ENCODE measurements at places on chromosomes 6 and 20.
A peak's percentile ranks its signal among the peaks of the same experiment; 100 is the strongest.

- no peak for DNase-seq
Observed at GRCh38 chr6:30227763-30228487, 14.7 kb upstream of the TRIM26 start.

- DNase-seq = no peak
Observed at GRCh38 chr20:39627765-39628164, 665.6 kb downstream of the DHX35 start.

GRCh38 chr6:137927777-137928218, 60.7 kb downstream of the TNFAIP3 start:
- DNase-seq = peak; percentile 48

GRCh38 chr6:24875534-24875901, 60.2 kb downstream of the RIPOR2 start:
- DNase-seq = no peak

GRCh38 chr6:117795234-117795633, 111.8 kb upstream of the SLC35F1 start:
- DNase-seq = no peak

DNA sequence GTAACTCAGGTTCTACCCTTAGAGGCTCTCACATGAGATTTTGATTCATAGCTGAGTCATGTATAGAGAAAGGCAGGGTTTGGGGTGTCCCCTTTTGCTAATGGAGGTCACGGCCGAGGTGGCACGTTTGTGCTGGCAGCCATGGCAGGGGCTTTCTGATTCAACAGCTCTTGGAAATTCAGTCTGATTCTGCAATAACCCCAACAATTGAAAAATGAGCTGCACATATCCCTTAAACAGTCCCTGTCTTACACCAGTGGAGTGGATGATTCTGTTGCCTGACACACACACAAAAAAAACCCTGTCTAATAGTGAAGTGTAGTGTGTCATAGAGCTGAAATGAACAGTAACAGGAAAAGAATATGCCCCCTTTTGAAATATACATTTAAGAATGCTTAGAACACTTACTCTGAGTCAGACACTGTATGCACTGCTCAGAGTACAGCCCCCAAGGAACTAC, 40.4 kb upstream of the ARG1 start:
- DNase-seq = no peak

GRCh38 chr20:13260650-13261279, 39.7 kb downstream of the ISM1 start:
- no peak for DNase-seq

- peak; percentile 26 for DNase-seq
Observed at GRCh38 chr6:87407561-87407900, 241 bp upstream of the CFAP206 start.

GRCh38 chr6:136751991-136752390, 40.3 kb downstream of the MAP3K5 start:
- DNase-seq = no peak

DNA sequence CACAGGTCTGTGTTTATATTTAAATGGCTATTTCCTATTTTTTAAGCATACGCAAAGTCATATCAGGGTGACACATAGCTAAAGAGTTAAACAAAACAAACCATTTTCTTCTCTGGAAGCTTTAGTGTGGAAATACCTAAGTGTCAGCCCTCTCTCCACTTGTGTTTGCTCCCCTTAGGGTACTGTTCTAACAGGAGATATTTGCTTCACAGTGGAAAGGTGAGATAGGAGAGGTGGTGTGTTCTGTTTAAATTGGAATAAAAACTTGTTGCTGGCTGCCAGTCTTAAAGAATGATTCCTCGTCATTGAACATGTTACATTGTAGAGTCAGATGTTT, 18.9 kb downstream of the PHACTR2 start:
- no peak for DNase-seq

DNA sequence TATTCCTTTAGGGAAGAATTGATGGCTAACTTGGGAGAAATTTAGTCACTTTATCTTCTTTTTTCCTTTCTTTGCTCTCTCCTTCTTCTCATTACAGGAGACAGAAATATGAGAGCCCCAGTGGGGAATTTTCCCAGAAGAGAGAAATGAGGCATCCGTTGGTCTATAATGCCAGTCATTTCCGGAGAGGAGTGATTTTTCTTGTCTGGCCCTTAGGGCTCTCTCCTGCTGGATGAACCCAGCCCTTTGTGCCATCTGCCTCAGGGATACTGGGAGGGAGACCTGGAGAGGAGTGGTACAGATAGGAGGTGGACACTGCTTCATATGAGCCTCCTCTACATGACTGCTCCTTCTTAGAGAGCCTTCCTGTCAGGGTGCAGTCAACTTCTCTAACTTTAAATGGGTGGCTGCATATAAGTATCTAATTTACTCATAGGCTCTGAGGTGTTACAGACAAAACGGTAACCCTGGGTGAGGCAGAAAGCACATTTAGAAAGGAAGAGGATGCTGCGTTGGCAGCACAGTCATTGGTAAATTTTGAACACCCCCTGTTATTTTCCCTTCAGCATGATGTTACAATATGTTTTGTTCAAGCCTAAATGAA, 21.9 kb downstream of the RIMS1 start:
- no peak for DNase-seq

GRCh38 chr6:49202924-49203536, 260.0 kb downstream of the MMUT start:
- peak; percentile 43 for DNase-seq

DNA sequence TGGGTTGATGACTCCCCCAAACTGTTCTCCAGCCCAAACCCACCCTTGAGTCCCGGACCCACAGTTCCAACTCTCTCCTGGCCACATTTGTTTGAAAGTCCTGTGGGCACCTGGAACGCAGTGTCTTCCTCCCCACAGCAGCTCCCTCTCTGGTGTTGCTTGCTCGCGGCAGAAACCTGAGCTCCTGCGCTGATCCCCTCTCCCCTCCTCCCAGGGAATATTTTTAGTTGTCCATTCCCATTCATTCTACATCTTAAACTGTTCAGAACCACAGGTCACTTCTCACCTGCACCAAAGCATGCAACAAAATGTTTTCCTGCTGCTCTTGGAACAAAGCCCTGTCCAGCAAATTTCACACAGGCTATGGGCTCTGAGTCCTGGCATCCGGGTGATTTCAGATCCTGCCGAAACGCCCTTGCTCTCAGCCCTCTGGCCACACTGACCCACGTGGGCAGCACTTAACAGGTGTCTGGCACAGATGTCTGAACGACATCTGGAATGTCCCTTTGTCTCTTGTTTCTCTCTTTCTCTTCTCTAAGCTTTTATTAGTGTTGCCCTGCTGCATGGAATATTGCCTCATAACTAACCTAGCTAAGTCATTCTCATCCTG, 27.0 kb upstream of the PMEPA1 start:
- DNase-seq = no peak

DNA sequence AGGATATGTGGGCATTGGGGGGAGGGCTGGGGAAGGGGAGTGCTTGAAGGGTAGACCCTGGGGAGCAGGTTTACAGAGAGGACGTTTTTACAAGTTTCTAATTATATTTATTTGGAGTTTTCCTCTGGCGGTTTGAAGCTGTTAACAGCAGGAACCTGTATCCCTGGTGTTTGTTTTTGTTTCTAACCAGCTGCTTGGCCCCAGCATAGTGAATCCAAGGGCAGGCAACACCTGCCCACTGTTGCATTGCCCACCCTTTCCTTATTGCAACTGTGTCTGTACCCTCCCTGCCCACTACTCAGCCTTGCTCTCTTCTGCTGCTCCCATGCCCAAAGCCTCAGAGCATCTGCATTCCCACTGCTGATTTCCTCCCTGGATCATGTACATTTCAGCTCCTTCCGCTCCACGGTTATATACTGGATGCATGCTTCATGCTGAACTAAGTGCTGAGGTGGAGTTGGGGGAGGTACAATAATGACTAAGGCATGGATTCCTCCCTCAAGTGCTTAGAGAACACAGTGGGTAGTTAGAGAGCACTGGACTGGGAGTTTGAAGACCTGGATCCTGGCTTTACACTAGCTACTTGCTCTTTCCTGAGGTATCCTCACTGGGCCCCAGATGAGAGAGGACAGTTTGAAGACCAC, 6.0 kb downstream of the SCUBE3 start:
- no peak for DNase-seq

DNA sequence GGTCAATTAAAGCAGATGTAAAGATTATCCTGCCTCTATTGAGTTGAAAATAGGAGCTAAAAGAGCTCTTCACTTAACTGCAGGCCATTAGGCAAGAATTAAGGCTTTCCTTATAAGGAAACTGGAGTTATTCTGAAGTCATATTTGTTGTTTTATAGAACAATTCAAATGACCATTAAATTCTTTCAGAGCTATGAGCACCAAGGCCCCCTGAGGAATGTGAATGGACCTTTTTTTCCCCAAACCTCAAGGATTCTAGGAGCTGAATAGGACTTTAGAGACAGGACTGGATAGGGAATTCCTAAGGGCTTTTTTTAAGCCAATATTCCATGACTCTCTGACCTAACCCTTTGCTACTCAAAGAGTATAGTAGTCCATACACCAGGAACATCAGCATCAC, 565.7 kb upstream of the BTBD3 start:
- DNase-seq = no peak

DNA sequence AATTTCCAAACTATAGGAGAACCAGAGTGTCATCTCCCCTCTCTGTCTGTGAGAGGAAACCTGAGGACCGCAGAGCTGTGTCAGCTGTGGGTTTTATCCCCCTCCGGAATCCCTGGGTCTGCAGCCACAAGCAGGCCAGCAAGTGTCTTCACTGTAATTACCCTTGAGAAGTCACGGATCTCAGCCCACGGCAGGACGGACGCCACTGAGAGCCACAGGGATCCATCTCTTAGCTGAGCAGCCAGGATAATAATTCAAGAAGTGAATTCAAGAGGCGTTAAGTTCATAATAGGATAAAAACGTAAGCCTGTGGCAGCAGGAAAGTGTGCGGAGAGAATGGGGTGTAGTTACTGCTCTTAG, 37.0 kb downstream of the DLL1 start:
- DNase-seq = no peak

DNA sequence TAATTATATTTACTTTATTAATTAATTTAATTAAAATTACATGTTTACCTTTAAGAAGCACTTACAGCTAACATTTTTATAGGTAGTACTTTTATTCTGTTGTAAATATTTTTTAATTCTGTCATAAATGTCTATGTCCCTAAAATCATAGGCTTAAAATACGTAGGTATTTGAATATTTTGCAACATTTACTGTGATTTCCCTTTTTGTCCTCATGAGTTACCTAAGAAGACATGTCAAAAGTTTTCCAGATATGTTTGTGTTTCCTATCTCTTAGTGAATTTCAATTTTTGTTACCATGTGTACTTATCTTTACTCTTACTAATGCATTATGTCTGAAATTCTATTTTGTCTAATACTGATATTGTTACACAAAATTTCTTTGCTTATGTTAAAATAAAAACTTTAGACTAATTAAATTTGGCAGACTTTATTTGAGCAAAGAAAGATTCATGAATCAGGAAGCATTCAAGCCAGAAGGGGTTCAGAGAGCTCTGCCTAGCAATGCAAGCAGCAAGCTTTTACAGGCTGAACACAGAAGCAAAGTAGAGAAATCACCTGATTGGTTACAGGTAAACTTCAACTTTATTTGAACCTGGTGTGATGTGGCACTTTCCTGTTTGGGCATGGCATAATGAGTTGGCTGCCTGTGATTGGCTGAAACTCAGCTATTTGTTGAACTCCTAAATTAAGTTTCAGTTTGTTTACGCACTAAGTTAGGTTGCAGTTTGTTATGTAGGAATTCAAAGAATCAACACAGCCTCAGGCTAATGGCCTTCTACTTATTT, 123.2 kb upstream of the TMEM170B start:
- DNase-seq = peak; percentile 47

DNA sequence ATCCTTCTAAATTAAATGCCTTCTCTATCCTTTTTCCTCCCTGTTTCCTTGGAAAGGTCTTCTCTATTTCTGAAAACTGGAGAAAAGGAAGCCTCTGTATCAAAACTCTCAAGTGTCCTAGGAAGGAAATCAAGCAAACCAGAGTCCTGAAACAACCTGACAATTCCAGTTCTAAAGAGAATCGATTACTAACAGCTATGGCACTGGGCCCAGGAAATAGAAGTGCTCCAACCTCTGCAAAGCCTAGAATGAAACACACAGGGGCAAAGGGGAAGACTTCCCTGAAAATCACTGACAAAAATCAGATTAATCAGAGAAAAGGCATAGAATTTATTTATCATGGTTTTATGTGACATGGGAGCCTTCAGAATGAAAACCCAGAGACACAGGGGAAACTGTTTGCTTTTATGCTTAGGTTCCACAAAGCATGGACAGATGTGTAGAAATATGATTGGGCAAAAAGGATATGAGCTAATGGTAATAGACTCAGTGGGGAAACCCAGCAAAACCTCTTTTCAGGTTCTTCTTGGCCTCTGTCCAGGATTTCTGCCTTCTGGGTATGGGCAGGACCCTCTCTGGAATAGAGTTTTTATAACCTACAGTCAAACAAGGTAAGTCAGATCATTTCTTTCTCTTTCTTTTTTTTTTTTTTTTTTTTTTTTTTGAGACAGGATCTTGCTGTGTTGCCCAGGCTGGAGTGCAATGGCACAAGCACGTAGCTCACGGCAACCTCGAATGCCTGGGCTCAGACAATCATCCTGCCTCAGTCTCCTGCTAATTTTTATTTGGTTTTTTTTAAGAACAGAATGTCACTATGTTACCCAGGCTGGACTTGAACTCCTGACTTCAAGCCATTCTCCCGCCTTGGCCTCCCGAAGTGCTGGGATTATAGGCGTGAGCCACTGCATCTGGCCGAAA, 91.7 kb downstream of the CD24 start:
- DNase-seq = no peak

DNA sequence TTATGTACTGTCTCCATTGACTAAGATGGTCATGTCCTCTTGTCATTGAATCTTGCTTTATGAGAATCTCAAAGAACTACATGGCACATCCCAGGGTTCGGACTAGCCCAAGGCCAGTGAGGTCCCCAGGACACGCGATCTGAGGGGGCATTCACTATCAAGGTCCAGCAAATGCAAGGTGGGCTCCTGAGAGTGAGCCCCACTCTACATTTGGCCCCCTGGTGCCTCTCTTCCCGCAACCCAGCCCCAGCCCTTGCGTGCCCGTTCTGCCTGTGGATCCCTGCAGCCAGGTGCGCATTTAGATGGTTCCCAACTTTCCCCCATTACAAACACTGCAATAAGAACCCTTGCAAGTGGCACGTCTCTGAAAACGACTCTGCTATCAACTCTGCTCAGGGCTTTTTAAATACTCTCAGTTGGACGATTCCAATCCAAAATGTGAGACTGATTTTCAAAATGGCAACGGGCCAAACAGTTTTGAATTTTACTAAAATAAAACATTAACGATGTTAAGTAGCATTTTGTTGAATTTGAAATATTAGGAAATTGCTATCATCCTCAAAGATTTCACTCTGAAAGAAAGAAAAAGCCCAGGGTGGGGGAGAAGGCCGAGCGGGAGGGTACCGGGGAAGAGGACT, 59.6 kb downstream of the NFATC2 start:
- no peak for DNase-seq

- no peak for DNase-seq
Observed at GRCh38 chr20:17545127-17545526, 13.9 kb upstream of the BFSP1 start.

- no peak for DNase-seq
Observed at GRCh38 chr20:46065691-46066090, 24.1 kb downstream of the NCOA5 start.

GRCh38 chr20:1242530-1242929, 16.7 kb downstream of the RAD21L1 start:
- DNase-seq = peak; percentile 77

- DNase-seq = no peak
Observed at GRCh38 chr6:12246900-12247299, 43.3 kb upstream of the EDN1 start.

- DNase-seq = no peak
Observed at GRCh38 chr6:52654007-52654406, 16.9 kb upstream of the TMEM14A start.
